ENCODE measurements at places on chromosomes 4 and X.

DNA sequence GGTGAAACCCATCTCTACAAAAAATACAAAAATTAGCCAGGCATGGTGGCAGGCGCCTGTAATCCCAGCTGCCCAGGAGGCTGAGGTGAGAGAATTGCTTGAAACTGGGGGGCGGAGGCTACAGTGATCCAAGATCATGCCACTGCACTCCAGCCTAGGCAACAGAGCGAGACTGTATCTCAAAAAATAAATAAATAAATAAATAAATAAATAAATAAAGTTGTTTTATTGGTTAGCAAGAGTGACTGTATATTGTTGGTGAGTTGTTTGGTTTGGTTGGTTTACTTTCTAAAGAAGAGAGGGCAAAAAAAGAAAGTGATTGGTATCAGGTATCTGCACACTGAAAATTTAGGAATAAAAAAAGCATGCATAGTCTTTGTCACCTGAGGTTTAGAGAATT, 501.0 kb downstream of the RPA4 start:
- DNase-seq, result no peak

GRCh38 chr4:1784789-1785591, 8.1 kb upstream of the FGFR3 start:
- no peak for DNase-seq

- DNase-seq, result no peak
Measured at GRCh38 chr4:144360146-144360793, 219.8 kb upstream of the GYPA start.

- no peak for DNase-seq
Measured at GRCh38 chr4:48590884-48591283, 100.8 kb downstream of the ZAR1 start.

GRCh38 chr4:4395849-4396627, 9.1 kb downstream of the NSG1 start:
- no peak for DNase-seq

DNA sequence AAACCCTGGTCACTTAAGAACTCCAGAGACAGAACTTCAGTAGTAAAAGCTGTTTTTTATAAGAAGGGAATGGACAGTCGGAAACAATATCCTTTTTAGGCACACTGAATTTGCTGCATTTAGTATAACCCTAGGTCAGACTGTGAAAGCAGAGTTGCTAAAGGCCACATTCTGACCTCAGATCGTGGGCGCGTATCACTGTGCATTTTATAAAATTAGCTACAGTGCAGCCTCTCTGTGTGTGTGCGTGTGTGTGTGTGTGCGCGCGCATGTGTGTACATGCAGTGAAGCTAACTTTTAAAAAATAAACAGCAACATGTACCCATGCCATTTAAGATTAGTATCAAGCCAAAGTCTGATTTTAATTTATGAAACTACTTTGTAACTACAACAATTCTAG, 8.0 kb downstream of the ZNF827 start:
- no peak for DNase-seq

GRCh38 chrX:2513121-2513664, 12.4 kb upstream of the DHRSX start:
- no peak for DNase-seq

GRCh38 chr4:35604252-35604651, 640.1 kb downstream of the ARAP2 start:
- no peak for DNase-seq

GRCh38 chrX:115177932-115178331, 11.3 kb upstream of the RBMXL3 start:
- no peak for DNase-seq

- no peak for DNase-seq
Measured at GRCh38 chrX:45750639-45751038, 550.0 kb upstream of the DIPK2B start.

DNA sequence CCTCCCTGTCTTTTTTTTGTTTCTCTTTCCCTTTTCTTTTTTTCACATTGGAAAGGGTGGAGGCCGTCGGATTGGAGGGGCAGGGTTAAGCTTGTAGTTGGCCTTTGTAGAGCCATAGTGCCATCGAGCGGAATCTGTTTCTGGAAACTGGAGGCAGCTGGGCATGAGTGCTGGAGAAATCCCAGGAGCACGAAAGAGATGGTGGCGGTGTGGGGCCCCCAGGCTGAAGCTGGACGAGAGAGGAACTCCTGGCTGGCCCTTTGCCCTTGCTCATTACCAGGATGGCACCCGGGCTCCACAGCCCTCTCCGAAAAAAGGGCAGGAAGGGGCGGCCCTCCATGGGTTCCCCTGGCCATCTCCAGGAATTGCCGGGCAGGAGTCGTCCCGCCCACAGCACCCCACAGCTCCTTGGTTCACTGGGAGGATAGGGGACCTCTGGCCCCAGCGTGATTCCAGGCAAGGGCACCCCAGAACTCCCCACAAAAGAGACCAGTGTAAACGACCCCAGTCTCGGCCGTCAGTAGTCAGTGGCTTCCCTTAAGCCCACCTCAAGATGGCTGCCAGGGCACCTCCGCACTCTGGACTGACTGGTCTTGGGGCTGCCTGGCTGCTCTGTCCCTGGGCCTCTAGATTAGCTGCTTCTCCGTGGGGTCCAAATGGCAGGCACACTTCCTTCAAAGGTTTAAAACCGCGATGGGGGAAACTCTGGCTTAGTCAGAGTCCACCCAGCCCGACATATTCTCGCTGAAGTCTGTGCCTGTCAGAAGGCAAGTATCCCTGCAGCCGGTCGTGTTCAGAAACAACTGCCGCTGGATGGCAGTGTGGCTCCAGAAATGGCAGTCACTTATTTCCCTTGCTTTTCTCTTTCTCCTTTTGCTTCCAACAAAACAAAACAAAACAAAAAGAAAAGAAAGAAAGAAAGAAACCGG, 74.1 kb downstream of the NBDY start:
- peak; percentile 44 for DNase-seq

- no peak for DNase-seq
Measured at GRCh38 chrX:147917700-147918695, 6.3 kb downstream of the FMR1 start.

DNA sequence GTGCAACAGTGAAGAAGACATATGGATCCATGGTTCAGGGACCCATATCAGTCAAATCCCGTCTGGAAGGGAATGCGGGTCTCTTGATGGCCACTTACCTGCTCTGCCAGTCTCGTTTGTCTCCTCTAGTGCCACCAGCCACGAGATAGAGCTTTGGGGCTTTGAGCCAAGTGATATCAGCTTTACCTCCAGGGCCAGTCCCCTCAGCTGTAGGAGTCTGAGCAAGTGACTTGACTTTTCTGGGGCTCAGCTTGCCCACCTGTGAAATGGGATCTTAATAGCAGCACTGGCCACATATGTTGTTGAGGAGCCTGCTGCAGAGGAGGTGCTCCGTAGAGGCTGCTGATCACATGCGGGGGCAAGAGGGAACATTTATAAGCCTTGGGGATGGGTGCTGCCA, 1.2 kb downstream of the SLC2A9 start:
- no peak for DNase-seq

- DNase-seq, result no peak
Measured at GRCh38 chr4:26751838-26752237, 108.8 kb upstream of the STIM2 start.

DNA sequence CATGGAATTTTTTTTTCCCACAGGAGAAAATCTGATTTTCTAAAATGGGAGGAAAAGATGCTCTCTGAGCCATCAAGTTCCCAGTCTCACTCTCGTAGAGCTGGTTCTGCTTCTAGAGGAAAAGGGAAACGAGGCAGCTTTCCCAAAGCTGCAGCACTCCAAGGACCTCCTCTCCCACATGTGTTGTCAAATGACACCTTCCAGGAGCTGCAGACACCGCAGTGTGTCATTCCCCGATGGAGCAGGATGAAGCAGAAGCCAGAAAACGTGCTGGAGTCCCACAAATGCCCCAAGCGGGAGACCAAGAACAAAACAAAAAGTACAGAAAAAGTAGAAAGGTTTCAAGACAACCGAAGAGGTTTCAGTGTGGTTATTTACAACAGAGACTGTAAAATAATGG, 348.1 kb downstream of the ARHGAP10 start:
- no peak for DNase-seq

GRCh38 chr4:81482326-81482725, 10.6 kb upstream of the RASGEF1B start:
- no peak for DNase-seq

GRCh38 chrX:134180601-134181274, 56.2 kb upstream of the CCDC160 start:
- DNase-seq, result no peak

DNA sequence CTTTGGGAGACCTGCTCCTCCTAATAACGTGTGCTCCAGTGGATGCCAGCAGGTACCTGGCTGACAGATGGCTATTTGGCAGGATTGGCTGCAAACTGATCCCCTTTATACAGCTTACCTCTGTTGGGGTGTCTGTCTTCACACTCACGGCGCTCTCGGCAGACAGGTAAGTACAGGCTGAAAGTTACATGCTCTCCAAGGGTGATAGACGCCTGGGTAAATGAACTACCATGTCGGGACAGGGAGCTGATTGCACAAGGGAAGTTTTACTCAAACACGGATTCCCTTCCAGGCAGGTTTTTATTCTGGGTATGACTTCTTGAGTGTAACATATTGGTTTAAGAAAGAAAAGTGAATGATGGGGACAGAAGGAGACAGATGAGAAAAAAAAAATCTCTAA, 836 bp downstream of the GRPR start:
- DNase-seq, result no peak

- DNase-seq, result no peak
Measured at GRCh38 chr4:66591968-66592367, 921.7 kb upstream of the EPHA5 start.

DNA sequence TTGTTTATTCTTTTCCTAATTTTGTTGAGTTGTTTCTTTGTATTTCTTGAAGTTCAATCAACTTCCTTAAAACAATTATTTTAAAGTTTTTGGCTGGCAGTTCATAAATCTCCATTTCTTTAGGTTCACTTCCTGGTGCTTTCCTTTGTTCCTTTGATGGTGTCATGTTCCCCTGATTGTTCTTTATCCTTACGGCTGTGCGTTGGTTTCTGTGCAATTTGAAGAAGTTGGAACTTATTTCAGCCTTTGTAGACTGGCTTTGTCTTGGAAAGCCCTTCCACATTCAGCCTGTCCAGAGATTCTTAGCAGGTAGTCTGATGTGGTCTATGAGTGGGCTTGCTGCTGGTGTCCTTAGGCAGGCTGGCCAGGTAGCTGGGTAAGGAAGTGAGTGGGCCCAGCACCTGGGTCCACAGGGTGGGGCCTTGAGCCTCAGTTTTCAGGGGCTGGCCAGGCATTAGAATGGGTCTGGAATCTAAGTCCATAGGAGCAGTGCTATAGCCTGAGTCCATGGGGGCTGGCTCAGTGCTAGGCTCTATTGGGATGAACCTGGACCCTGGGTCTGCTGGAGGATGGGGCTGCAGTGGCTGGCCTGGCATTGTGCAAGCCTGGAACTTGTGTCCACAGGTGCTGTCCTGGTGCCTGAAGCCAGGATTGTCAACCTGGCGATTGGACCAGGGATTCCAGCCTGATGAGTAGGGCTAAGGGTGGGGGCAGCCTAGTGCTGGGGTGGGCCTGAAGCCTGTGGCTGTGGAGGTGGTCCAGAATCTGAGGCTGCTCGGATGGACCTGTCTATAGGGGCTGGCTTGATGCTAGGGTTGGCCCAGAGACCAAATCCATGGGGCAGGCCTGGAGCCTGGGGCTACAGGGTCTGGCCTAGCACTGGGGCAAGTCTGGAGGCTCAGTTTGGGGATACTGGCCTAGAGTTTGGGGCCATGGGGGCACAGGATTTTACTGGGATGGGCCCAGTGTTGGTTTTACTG, 152.4 kb downstream of the STAG2 start:
- no peak for DNase-seq

DNA sequence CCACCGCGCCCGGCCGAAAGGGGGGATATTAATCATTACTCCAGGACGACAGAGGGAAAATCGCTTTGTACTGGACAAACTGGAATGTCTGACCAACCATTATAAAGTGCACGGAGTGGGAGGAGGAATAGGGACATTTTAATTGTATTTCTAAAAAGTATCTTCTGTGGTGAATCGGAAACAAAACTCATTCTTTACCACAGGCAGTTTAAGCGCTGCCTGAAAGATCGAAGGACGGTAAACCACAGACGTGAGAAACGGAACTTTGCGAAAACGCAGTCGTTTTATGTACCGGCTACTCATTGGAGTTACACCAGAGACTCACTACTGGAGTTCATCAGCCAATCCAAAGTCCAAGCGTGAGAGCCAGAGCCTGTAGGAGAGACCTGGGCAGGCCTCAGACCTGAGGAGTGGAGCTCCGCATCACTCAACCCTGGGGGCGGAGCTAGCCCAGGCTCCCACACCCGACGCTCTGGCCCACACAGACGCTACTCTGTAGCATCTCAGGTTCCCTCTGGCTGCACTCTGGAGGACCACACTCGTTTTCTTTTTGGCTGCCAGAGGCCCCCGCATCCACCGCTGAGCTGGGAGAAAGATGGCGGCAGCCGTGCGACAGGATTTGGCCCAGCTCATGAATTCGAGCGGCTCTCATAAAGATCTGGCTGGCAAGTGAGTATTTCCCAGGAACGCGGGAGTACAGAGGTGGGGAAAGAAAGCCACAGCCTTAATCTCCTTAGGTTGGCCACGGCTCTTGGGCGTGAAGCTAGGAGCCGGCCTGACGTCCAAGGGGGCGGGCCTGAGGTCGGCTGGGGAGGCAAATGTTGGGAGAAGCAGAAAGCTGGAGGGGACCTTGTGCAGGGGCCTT, at the start of gene COPS4:
TSS of gene COPS4 (plus strand) at position 554 of the 865 bp plus-strand sequence. CDS start at position 596, 42 bp downstream.
- peak; percentile 81 for DNase-seq

DNA sequence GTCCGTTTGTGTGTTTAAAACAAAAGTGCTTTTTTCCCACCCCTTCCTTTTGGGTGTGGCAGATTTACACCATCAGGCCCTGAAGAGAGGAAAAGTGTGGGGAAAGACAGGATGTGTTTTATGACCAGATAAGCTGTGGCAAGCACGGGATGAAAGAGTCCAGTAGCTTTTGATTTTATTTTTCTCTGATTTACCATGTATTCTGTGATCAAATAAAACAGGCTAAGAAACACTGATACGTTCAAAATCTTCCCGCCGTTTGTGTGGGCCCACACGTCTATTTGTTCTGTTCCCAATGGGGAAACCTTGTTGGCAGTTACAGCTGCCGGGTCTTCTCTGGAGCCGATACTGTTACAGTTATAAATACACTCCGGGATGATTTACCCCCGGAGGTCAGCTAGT, 10.8 kb downstream of the LRP2BP start:
- DNase-seq, result no peak

- no peak for DNase-seq
Measured at GRCh38 chr4:11566444-11567022, 137.8 kb upstream of the HS3ST1 start.

DNA sequence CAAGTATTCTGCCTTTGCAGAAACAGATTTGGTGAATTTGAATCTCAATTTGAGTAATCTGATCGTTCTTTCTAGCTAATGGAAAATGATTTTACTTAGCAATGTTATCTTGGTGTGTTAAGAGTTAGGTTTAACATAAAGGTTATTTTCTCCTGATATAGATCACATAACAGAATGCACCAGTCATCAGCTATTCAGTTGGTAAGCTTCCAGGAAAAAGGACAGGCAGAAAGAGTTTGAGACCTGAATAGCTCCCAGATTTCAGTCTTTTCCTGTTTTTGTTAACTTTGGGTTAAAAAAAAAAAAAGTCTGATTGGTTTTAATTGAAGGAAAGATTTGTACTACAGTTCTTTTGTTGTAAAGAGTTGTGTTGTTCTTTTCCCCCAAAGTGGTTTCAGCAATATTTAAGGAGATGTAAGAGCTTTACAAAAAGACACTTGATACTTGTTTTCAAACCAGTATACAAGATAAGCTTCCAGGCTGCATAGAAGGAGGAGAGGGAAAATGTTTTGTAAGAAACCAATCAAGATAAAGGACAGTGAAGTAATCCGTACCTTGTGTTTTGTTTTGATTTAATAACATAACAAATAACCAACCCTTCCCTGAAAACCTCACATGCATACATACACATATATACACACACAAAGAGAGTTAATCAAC, 15.3 kb downstream of the PLP1 start:
- no peak for DNase-seq

Data from NCI-H2107 (cell line).